ENCODE measurements at places on chromosomes 7 and 10. TPM values are rescaled to one million over a fixed set of nuclear protein-coding genes. Genes with fewer than 3 reads are reported as not detected.

The CNNM1 gene
- total RNA-seq, result not detected

GRCh38 chr7:117186218-117187010 is 136.4 kb downstream of the WNT2 start:
- no peaks in the 10 kb centered on the region for H3K27me3 ChIP-seq
- H3K4me3 ChIP-seq, result no peak overlapping the region
- no peak for DNase-seq
- H3K36me3 ChIP-seq, result peaks cover 3% of the 10 kb centered on the region

- peak overlapping the region; percentile 36 for H3K27ac ChIP-seq
- no peak for DNase-seq
- no peaks in the 10 kb centered on the region for H3K27me3 ChIP-seq
These were observed 2.2 kb downstream of the DNAJC30 start for GRCh38 chr7:73681031-73681430.

DNA sequence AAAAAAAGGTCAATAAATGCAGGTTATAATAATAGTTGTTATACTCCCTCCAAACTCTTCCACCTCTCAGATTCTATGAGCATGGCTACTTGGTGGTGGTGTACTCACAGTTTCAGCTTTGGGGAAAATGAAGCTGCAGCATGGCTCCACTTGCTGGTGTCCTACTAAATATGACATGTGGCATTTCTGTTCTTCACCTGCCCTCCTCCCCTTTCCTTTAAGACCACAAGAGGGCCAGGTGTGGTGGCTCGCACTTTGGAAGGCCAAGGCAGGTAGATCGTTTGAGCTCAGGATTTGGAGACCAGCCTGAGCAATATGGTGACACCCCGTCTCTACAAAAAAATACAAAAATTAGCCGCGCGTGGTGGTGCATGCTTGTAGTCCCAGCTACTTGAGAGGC is 101.1 kb downstream of the SLC37A3 start:
- no peaks in the 10 kb centered on the region for H3K36me3 ChIP-seq
- H3K27ac ChIP-seq, result no peak overlapping the region
- H3K27me3 ChIP-seq, result no peaks in the 10 kb centered on the region
- DNase-seq, result no peak

The CCDC172 gene
- total RNA-seq, result not detected

DNA sequence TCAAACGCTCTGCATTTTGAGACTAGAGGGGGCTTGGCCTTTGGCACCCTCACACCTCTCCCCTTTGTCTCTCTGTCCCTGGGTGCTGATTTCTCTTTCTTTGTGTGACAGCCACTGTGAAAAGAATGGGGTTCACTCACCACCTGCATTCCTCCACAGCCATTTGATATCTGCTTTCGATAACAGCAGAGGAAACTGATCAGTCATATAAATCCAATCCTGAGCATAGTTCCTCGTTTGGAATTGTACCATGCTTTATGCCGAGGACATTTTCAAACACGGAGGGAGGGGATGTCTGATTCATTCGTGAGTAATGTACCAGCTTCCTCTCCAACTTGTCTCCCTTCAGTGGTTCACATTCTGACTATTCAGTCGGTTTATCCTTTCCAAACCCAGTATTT is 15.8 kb downstream of the MET start:
- H3K27ac ChIP-seq, result peak overlapping the region; percentile 54
- no peaks in the 10 kb centered on the region for H3K36me3 ChIP-seq
- no peak for DNase-seq
- no peaks in the 10 kb centered on the region for H3K27me3 ChIP-seq
- H3K4me3 ChIP-seq, result peak overlapping the region; percentile 16

DNA sequence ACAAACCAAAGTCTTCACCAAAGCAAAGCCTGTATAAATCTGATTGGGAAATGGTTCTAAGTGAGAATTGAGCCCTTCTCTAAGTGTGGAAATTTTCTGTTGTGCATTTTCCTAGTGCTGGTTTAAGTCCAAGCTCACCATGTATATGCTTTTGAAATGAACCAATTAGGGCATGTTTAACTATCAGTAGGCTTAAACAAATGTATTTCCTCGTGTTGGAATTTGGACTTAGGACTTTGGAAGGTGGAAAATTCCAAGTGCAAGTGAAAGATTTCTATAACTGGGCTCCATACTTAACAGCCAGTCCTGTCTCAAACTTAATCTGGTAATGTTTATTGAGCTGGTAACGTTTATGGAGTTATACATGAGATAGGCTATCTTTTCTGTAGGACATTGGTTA is 28.5 kb downstream of the CCNY start:
- no peaks in the 10 kb centered on the region for H3K36me3 ChIP-seq
- no peaks in the 10 kb centered on the region for H3K27me3 ChIP-seq
- no peak for DNase-seq
- no peak overlapping the region for H3K27ac ChIP-seq
- peaks cover 55% of the 10 kb centered on the region for H3K4me1 ChIP-seq

The TAS2R41 gene
- total RNA-seq, result not detected

- H3K27me3 ChIP-seq, result no peaks in the 10 kb centered on the region
- H3K4me1 ChIP-seq, result no peaks in the 10 kb centered on the region
- H3K4me3 ChIP-seq, result no peak overlapping the region
- no peak for DNase-seq
- no peaks in the 10 kb centered on the region for H3K36me3 ChIP-seq
- no peak overlapping the region for H3K27ac ChIP-seq
These were observed 73.3 kb upstream of the ANLN start for GRCh38 chr7:36316319-36316718.

- H3K36me3 ChIP-seq, result no peaks in the 10 kb centered on the region
- no peak overlapping the region for H3K4me3 ChIP-seq
- DNase-seq, result no peak
- no peaks in the 10 kb centered on the region for H3K27me3 ChIP-seq
- H3K27ac ChIP-seq, result no peak overlapping the region
These were observed 398.5 kb downstream of the PCDH15 start for GRCh38 chr10:54402576-54402975.

DNA sequence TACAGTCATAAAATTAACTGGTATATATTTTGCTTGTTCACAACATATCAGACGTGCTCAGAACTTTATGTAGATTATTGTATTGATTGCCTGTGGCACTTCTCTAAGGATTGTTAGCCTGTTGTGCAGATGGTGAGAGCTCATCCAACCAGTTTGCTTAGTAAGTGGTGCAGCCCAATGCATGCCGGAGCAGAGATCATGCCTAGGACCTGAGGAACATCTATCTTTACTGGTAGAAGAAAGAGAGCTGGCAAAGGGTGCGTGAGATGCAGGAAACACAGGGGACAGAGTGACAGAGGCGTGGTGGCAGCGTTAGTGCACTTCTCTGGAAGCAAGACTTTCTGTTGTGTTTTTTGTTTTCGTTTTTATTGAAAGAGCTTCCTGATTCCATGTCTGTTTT is 35.9 kb downstream of the CCM2 start:
- no peaks in the 10 kb centered on the region for H3K27me3 ChIP-seq
- no peak for DNase-seq
- H3K27ac ChIP-seq, result no peak overlapping the region
- peaks cover 15% of the 10 kb centered on the region for H3K4me1 ChIP-seq

The RHOBTB1 gene
- 37.8 TPM for total RNA-seq

GRCh38 chr10:100775386-100775785 is 30.0 kb downstream of the PAX2 start:
- DNase-seq, result peak; percentile 39
- H3K4me1 ChIP-seq, result no peaks in the 10 kb centered on the region
- no peaks in the 10 kb centered on the region for H3K36me3 ChIP-seq

GRCh38 chr10:80771902-80772555 is 234.3 kb downstream of the SH2D4B start:
- H3K27me3 ChIP-seq, result no peaks in the 10 kb centered on the region
- H3K4me3 ChIP-seq, result no peak overlapping the region
- H3K36me3 ChIP-seq, result no peaks in the 10 kb centered on the region
- H3K27ac ChIP-seq, result no peak overlapping the region
- no peak for DNase-seq

- no peak overlapping the region for H3K27ac ChIP-seq
- peaks cover 5% of the 10 kb centered on the region for H3K4me1 ChIP-seq
- H3K27me3 ChIP-seq, result no peaks in the 10 kb centered on the region
- H3K36me3 ChIP-seq, result no peaks in the 10 kb centered on the region
- DNase-seq, result peak; percentile 68
- no peak overlapping the region for H3K4me3 ChIP-seq
These were observed 26.5 kb upstream of the CHST15 start for GRCh38 chr10:124119946-124120345.

The PON3 gene
- 0.44 TPM for total RNA-seq
